ENCODE measurements at places on chromosomes 13 and 19.

DNA sequence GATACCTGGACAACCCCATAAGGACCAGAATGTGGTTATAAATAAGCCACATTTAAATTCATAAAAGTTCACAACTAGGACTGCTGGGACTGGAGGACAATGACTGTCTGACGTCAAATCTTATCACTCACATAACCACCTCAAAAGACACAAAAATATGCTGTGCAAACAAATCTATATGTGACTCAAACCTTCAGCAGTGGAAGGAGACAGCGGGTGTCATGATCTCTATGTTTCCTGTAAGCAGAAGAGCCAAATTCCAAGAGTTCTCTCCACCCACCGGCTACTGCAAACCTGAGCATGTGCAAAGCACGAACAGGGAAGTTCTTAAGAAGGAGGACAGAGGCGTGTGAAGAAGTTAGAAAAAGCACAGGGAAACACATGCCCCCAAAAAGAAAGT lies 113.2 kb downstream of the MYCBP2 start:
- DNase-seq: no peak

DNA sequence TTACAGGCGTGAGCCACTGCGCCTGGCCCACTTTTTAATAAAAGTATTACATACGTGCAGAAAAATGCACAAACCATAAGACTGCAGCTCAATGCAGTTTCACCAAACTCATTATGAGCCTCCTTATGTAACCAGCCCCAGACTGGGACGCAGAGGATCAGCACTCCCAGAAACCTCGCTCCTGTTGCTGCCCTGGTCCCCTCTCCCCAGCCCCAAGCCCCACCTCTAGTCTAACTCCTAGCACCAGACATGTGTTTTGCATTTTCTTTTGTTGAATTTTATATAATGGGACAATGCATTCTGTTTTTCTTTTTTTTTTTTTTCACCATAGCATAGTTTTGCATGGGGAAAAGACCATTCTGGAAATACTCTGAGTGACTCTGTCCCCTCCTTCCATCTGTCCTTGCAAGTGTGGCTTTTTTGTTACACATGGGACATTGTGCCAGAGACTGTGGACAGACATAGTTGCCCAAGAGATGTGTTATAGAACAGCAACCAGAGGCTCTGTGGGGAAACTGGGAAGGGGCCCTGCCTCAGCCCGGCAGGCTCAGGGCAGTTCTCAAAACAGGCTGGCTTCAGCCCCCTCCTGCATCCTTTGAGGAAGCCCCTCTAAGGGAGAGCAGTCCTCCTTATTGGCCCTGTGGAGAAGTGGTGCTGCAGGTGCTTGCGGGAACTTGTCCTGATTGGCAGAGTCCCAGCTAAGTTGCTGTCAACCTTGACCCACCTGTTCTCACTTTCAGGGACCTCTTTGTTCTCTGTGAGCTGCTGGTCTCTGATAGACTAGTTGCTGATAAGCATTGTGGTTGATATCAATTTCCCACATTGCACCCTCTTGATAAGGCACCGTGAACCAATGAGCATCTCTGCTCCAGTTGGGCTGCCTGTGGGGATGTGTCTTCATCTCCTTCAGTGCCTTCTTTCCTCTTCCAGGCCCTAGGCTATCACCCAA lies 13.8 kb upstream of the OLFM4 start:
- no peak for DNase-seq

- DNase-seq: no peak
Observed at GRCh38 chr13:37097076-37097475, 8.4 kb downstream of the CSNK1A1L start.

DNA sequence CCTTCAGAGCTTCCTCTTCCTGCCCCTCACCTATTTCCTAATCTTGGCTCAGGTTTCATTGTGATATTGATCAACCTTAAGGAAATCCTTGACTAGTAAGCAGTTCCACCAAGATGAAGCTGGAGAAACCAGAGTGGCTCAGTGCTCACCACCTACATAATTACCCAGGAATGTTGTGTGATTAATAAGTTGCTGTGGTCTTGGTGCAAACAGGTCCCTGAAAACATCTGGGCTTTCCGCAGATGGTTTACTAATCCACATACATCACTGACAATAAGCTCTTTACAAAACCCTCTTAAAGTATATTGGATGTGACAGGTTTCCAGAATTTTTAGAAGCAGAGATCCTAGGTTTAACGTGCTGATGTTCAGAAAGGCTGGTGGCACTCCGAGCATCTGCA lies 8.6 kb upstream of the SERP2 start:
- no peak for DNase-seq

DNA sequence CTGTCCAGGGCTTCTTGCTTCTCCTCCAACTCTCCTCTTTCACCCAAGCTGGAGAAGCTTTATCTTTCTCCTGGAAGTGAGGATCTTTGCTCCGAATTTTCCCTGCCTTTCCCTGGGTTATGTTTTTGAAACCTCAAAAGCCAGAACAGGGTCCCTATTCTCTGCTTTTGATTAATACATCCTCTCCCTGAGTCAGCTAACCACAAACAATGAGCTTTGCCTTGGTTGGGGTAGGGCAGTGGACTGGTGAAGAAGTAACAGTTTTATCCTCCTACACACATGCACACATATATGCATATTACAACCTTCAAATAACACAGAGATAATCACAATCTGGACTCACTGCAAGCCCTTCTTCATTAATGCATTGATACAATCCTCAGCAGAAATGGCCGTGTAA lies 44.6 kb downstream of the DLEU7 start:
- DNase-seq: no peak

Data from stimulated activated CD4-positive, alpha-beta T cell treated with anti-CD3 and anti-CD28 coated beads, Interleukin-4, amount 100 ng/mL, for 48 hours (primary cell).